ENCODE measurements at places on chromosomes 4 and X.

DNA sequence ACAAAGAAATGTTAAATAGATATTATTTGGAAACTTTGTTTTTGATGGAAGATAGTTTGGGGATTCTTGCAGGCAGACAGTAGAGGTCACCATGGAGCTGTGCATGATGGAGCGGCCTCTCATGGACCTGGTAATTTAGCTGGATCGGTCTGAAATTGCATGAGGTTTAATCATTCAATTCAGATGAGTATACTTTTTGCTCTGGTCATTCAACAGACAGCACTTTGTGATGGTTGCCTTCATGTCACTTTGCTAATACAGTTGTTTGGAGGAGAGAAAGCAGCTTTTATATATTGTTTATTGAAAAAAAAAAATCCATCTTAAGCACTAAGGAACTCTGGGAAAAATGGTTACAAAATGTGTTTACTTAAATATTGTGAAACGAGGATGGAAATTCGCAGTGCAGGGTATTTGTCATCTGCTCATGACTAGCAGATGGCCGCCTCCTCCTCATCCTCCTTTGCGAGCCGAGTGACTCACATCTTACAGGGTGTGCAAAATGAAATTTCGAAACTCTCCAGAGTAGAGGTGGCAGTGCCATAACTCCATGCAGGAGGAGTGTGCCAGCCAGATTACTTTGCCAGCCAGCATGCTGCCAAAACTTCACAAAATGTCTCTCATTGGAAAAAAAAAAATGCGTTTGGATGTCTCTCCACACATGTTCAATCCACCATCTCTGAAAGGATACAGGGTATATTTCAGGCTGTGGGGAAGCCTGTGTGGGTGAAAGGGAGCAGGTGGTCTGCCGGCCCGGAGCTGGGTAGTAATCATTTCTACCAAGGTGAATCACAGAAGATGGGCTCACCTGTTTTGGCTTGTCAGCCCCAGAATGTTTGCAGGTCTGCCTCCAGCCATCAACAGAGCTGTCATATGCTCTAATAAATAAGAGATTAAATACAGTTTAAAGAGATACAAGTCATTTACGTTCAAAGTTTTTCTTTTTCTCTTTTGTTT, 314.9 kb upstream of the DIPK2B start:
- peak; percentile 22 for DNase-seq

- no peak for DNase-seq
Observed at GRCh38 chr4:159779716-159780115, 676.8 kb downstream of the RAPGEF2 start.

DNA sequence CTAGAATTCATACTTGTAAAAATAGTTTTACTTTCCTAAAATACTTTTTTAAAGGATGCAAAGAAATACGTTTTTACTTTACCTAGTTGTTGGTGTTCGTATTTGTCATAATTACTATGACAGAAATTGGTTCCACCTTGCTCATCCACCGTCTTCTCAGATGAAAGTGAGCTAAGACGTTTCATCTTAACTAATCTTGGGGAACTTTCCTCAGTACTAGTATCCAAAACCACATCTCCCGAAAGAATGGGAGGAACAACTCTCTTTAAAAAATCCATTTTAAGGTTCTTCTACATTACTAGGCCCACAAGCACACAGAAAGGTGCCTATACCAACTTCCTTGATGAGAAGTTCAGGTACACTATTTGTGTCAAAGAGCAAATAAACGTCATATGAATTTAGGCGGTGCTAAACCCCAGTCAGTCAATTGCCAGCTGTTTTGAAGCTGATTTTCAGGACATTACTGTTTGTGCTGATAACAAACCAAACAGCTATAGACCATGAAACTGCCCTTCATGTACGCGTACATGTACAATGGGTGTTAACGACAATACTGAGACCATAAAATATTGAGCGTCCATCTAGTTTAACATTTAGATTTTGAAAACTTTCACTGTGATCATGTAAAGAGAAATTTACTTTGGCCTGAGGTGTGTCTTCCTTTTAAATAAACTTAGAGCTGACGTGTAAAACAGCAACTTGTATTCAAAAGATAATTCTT, 99.1 kb downstream of the FRYL start:
- no peak for DNase-seq

DNA sequence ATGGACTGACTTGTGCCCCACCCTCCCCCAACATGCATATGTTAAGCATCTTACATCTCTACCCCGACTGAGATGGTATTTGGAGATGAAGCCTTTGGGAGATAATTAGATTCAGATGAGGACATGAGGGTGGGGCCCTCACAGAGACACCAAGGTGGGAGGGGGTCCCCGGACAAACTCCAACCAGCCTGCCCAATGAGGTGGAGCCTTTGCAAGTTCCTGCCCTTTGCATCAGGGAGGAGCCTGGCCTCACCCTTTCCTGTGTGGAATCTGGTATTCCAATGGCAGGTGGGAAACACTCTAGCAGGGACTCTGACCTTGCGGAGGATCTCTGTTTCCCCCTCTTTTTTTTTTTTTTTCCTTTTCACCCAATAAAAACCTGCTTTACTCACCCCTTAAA, 589.9 kb upstream of the BOD1L1 start:
- no peak for DNase-seq
